Hematopoietic multipotent progenitor cell treated with erythropoietin and hydrocortisone succinate and interleukin-3 and kit ligand, for 6 days (in vitro differentiated cells): ENCODE measurements at places on chromosomes 12 and 14.
A peak's percentile ranks its signal among the peaks of the same experiment; 100 is the strongest.

GRCh38 chr14:98665007-98665406 lies 607.0 kb downstream of the BCL11B start:
- no peak for DNase-seq

GRCh38 chr12:48017496-48017895 lies 13.2 kb upstream of the COL2A1 start:
- no peak for DNase-seq

GRCh38 chr14:65548878-65549277 lies 136.3 kb downstream of the FUT8 start:
- DNase-seq = no peak

- DNase-seq = peak; percentile 76
Observed at GRCh38 chr12:106841510-106842302, 67.2 kb downstream of the RIC8B start.

DNA sequence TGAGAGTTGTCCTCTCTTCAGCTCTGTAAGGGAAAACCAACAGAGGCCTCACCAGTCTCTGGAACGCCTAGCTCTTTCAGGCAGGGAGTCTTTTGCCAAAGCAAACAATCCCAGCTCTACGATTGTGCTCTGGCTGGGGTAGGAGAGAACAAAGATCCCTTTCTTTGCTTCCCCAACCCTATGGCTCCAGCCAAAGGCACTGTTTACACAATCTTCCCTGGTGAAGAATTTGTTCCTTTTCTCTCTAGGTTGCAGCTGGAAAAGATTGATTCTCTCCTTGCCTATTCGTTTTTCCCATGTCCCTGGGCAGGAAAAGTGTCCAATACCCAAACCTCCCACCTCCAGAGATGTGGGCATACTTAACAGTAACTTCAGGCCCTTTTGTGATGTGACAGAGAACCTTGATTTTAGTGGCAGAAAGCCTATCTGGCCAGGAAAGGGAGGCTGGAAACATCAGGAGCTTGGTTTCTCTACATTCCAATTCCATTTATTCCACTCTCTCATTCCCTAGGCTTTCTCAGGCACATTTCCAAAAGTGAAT lies 16.8 kb downstream of the ATP5MC2 start:
- no peak for DNase-seq

GRCh38 chr14:105430565-105430964 lies 10.9 kb downstream of the MTA1 start:
- DNase-seq = no peak

GRCh38 chr14:58739674-58740073 lies 101.9 kb downstream of the DACT1 start:
- no peak for DNase-seq

GRCh38 chr12:124451016-124451415 lies 116.4 kb downstream of the NCOR2 start:
- DNase-seq = no peak

- DNase-seq = no peak
Observed at GRCh38 chr14:96126783-96127271, 77.8 kb upstream of the BDKRB2 start.
